Hair follicular keratinocyte (primary cell): ENCODE measurements at places on chromosomes 7 and 10. TPM values are rescaled to one million over a fixed set of nuclear protein-coding genes. Genes with fewer than 3 reads are reported as not detected.

Gene AS3MT
- total RNA-seq = 3.2 and 3.6 TPM in 2 replicates

Gene RARRES2
- total RNA-seq = not detected in 2 replicates

Gene HHEX
- 0.19 TPM in 1 of 2 replicates, not detected in the other for total RNA-seq

Gene VIPR2
- not detected in 2 replicates for total RNA-seq

Gene GPR15LG
- total RNA-seq = 0.99 TPM in 1 of 2 replicates, not detected in the other

Gene SORBS1
- 0.08 and 0.23 TPM in 2 replicates for total RNA-seq

Gene MALRD1
- total RNA-seq = 0.08 and 0.16 TPM in 2 replicates

Gene RGR
- not detected in 2 replicates for total RNA-seq

Gene C1GALT1
- 27.6 and 63.6 TPM in 2 replicates for total RNA-seq

Gene PRPS1L1
- not detected in 2 replicates for total RNA-seq

Gene CALD1
- 110 TPM in 2 replicates for total RNA-seq
